Memory B cell (primary cell): ENCODE measurements at places on chromosomes 2 and 18.

DNA sequence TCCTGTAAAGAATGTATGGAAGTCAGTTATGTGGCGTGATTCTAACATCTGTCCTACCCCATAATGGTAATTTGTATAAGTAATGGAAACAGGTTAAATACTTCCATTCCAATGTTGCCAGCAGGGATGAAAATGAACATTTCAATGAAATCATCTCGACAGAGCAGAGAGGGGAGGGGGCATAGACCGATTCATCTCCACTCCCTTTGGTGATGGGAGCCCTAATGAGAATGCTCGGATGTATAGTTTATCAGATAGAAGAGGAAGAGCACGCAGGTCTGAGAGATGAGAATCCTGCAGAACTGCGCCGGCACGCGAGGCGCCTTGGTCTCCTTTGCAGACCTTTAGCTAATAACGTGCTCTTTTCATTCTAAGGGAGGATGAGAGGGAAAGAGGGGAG is 61.4 kb downstream of the TSHZ1 start:
- no peak for DNase-seq

DNA sequence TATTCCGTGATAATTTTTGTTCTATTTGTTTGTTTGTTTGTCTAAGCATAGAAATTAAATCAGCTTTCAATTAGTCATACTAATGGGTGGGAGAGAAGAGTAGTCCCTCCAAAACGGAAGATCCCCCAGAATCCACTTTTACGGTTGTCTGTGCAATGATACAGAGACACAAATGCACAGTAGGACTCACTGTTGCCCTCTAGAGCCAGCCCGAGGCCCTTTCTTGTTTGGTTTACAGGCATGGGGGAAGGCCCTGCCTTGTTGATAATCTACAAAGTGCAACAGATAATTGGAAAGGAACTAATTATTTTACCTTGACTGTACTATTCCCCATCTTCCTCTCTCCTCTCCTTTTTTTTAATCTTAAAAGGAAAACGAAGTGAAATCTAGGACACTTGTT is 121.1 kb downstream of the ACOXL start:
- DNase-seq, result no peak

GRCh38 chr2:176979981-176980710 is 232.4 kb upstream of the HNRNPA3 start:
- no peak for DNase-seq

DNA sequence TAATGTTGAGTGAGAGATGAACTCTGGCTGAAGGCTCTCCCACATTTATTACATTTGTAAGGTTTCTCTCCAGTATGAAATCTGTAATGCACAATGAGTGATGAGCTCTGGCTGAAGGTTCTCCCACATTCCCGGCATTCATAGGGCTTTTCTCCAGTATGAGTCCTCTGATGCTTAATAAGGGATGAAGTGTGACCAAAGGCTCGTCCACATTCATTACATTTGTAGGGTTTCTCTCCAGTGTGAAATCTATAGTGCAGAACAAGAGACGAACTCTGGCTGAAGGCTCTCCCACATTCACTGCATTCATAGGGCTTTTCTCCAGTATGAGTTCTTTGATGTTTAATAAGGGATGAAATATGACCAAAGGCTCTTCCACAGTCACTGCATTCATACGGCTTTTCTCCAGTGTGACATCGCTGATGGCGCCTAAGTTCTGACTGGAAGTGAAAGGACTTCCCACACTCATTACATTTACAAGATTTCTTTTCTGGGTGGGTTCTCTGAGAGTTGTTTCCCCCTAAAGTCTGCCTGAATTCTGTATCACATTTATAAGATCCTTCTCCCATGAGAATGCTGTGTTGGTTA is 10.2 kb downstream of the ZNF514 start:
- DNase-seq, result no peak

- DNase-seq, result no peak
These were observed 24.0 kb upstream of the ATP5MC3 start for GRCh38 chr2:175205523-175205922.

GRCh38 chr2:197516393-197516761 is 511 bp downstream of the MOB4 start:
- no peak for DNase-seq

- no peak for DNase-seq
These were observed 536.6 kb downstream of the LRRTM4 start for GRCh38 chr2:76985387-76986136.

- no peak for DNase-seq
These were observed 298.4 kb downstream of the EXOC6B start for GRCh38 chr2:72527424-72527823.

DNA sequence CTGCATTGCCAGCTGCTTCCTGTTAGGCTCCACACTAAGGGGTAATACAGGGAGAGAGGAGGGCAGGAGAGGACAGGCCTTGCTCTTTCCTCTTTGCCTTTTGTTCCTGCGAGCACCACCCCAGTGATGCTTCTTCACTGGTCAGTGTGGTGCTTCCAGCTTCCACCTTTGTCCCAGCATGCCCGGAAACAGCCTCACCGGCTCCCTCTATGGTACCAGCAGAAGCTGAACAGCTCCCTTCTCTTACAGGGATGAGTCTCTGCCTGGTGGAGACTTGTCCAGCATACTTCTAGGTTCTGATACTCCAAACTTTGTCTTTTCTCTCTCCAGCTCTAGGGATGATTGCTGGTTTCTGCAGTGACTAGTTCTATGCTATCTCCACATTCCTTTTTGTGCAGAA is 413.3 kb downstream of the TSN start:
- no peak for DNase-seq

- DNase-seq, result no peak
These were observed 272.6 kb downstream of the ARHGAP15 start for GRCh38 chr2:143401861-143402260.

GRCh38 chr2:11096591-11096990 is 58.7 kb upstream of the SLC66A3 start:
- no peak for DNase-seq

- DNase-seq, result no peak
These were observed 90.1 kb downstream of the CHN1 start for GRCh38 chr2:174914853-174915760.

GRCh38 chr2:215773728-215774127 is 239.6 kb downstream of the MREG start:
- DNase-seq, result no peak

DNA sequence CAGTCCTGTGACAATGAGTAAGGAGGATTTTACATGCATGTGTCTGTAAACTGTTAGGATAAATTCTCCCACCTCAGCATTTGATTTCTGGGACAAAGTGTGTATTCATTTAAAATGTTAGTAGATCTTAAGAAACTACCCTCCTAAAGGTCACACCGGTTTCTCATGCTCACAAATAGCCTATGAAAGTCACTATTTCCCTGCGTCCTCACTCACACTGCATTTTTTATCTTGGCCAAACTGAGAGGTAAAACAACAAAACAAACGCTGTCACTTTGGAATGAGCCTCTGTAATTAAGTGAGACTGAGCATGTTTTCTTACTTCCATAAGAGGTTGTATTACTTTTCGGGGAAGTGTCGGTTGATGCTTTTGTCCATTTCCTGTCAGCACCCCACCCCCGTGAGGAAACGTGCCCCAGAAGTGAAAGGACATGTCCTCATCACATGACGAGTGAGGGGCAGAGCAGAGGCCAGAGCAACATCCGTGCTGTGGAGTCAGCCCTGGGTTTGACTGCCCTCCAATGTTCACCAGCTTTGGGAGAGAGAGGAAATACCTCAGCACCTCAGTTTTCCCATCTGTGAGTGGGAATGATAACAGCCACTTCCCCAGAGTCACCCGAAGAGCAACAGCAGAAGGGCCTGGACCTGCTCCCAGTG is 3.1 kb downstream of the GYPC start:
- DNase-seq, result no peak

GRCh38 chr2:239676716-239677452 is 276.1 kb upstream of the HDAC4 start:
- DNase-seq, result no peak

DNA sequence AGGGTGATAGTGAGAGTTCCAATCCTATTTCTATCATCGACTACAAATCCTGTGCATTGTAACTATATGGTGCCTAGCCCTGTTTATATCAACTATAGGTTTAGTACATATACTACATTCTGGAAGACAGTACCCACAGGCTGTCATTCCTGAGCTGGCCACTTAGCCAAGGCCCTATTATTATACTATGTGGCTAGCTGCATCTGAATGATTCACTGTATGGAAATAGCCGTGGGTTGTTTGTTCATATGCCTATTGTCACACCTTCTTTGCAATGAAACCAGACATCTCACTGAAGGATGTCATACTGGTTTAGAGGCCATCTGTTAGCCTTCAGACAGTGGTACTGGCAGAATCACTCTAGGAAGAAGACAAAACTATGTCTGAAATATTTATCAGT is 62.3 kb upstream of the FSIP2 start:
- no peak for DNase-seq

GRCh38 chr18:22098563-22098989 is 70.8 kb upstream of the GATA6 start:
- no peak for DNase-seq

GRCh38 chr2:86045541-86045940 is 60.1 kb downstream of the POLR1A start:
- DNase-seq, result no peak

GRCh38 chr2:138112536-138112935 is 148.3 kb downstream of the HNMT start:
- no peak for DNase-seq

DNA sequence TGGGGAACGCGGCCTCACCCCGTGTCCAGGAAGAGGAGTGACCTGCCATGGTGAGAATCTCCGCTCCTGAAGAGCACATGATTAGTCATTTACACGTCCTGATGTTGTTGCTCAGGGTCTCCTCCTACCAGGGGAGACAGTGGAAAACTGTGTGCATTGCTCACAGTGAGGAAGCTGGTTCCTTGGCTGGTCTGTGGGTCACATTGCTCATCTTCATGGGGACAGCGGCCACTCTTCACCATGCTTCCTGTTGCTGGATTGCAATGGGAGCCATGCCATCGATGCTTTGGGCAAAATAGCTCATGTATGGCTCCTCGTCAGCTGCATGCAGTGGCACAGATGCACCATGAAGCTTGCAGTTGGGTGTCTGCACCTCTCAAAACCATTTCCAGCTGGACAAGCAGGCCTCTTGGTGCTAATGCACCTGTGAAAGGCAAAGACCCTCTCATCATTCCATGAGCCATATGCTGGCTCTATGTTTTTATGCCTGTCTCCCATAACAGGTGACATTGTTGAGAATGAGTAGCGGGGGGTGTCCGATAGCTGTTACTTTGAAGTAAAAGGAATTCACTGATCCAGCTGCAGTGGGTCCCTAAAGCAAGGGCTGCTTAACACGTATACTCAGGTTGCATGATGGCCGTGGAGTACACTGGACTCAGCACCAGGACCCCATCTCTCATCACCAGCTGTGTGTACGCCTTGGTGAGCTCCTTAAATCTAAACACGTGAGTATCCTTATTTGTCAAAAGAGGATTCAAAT is 135.0 kb upstream of the ALKAL2 start:
- DNase-seq, result no peak

GRCh38 chr2:200498402-200499162 is 11.3 kb downstream of the KCTD18 start:
- no peak for DNase-seq

DNA sequence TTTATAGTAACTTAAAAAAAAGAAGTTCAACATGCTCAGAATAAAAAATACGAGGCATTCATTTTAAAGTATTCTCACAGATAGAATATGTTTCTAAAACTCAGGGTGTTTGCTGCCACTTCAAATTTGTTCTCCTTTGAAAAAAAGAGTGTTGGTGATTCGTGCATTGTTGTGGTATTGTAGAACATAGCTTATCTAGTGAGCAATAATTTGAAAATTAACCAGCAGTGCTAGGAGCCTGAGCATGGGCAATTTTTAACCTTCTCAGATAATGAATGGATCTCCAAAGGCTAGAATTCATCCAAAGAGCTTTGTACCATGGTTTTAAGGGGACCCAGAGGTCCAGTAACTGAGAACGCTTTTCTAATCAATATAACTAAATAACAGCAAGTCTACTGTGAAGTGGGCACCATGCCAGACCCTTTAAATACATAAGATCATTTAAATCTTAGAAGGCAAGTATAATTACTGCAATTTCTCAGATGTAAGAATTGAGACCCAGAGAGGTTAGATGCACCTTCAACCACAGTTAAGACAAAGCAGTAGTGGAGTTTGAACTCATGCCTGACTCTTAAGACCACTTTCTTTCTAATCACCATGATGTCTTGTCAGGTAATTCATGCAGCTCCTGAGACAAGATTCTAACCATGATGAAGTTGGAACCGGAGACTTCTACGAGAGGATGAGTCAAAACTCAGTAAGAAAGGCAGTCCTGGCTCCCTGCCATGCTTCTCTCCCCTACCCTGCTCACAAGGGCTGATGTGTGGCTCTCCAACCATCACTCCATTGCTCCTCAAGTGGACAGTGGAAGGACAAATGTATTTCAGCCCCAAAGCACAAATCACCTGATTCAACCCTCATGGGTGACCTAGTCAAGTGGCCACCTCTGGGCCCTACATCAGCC is 3.4 kb downstream of the CYRIA start:
- DNase-seq, result no peak

GRCh38 chr2:118350621-118351020 is 262.4 kb downstream of the INSIG2 start:
- DNase-seq, result no peak

GRCh38 chr2:203237346-203238238 is 1.2 kb upstream of the CYP20A1 start:
- DNase-seq, result no peak

DNA sequence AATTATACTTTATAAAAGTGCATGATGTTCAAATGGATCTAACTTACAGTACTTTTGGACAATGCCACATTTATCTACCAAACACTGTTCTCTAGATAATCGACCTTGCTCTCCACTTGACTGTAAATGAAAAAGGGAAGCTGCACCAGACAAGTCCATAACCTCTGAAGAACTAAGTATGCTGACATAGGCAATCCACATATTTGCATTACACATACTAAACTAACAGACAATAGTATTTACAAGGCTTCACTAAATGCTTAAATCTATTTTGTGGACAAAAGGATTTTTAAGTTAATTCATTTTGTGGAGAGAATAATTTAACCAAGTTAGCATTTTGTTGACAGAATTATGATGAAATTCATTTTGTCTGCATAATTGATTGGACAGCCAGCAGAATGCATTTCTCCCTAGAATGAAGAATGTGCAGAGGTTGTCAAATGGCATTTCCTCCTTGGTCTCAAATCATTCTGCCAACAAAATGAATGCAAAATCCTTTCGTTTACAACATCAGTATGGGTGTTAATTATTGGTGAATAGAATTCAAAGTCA is 520.9 kb downstream of the CPS1 start:
- DNase-seq, result no peak

DNA sequence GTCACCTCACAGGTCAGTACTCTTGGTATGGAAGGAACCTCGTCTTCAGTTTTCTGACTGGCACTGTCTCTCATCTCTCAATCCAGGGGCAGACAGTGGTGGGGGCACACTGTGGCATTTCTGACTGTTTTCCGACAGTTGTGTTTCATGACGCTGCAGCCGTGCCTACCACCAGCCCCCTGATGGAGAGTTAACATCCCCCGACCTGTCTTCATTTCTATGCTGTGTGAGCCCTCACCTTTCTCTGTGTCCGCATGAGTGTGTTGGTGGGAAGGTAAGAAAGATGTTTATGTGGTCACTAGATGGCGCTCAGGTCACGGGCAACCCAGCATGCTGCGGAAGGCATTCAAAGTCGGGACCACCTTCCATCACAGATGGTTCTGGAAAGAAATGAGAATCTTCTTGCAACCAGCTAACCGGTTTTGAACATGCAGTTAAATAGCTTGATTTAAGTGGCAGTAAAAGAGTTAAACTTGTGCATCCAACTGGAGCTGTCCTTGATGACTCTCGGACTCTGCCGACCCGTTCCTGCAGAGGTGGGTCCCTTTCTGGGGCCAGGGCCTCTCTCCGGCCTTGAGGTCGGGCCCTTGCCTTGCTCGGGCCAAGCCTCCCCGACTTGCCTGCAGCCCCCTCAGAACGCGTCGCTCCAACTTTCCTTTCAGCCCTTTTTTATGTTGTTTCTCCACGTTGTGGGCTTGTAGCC is 92.4 kb downstream of the DYSF start:
- DNase-seq, result peak; percentile 12
